Muscle of leg (tissue), 16 donors: ENCODE measurements at places on chromosomes 2 and 18. TPM values are rescaled to one million over a fixed set of nuclear protein-coding genes. Genes with fewer than 3 reads are reported as not detected.

ASB18 gene
- total RNA-seq: 4.7 TPM

CASP10 gene
- 6.7 TPM for total RNA-seq

RRM2 gene
- 12.2 TPM for total RNA-seq

COL6A3 gene
- 370 TPM for total RNA-seq

TMEM163 gene
- 0.66 TPM for total RNA-seq

ALPP gene
- 0.09 TPM for total RNA-seq

CD302 gene
- 18.1 TPM for total RNA-seq

LIMS4 gene
- 3.8 TPM for total RNA-seq

TWIST2 gene
- 13.6 TPM for total RNA-seq

- no peak for DNase-seq
Measured at GRCh38 chr2:151783133-151783520, 45.1 kb downstream of the ARL5A start.

GRCh38 chr2:48148841-48149430 lies 242.6 kb upstream of the FBXO11 start:
- DNase-seq: no peak

DNA sequence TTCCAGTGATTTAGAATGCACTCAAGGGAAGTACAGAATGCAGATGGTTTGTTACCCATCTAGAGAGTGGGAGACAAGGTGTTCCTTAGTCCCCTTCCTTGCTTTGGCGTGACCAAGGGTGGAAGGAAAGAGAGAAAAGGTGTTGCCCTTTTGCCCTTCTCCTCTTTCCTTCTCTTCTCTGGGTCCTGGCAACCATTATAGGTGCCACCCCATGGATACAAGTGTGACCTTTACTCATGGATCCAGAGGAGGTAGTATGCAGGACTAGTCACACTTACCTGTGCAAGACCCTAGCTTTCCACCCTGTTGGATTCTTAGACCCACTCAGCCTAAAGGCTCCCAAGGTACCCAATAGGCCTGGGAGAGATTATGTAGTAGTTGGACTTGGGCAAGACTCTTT lies 11.6 kb upstream of the RBFA start:
- no peak for DNase-seq

- DNase-seq: no peak
Measured at GRCh38 chr2:191597186-191597751, 80.7 kb upstream of the NABP1 start.

- DNase-seq: no peak
Measured at GRCh38 chr2:190961918-190962487, 52.0 kb downstream of the STAT1 start.

- no peak for DNase-seq
Measured at GRCh38 chr18:3329872-3330271, 67.9 kb downstream of the MYL12B start.

DNA sequence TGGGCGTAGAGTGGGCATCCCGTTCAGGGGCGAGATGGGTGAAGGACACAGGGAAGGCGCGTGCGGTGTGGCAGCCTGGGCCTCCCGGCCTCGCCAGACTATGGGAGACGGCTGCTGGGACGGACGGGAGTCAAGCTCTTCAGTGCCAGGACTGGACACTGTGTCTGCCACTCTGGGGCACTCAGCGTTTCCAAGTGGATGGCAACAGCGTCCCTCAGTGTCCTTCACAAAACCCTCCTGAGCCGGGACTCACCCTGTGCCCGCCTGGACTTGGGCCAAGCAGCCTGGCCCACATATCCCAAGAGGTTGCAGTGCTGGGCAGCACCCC lies 16.3 kb upstream of the BOK start:
- DNase-seq: no peak

DNA sequence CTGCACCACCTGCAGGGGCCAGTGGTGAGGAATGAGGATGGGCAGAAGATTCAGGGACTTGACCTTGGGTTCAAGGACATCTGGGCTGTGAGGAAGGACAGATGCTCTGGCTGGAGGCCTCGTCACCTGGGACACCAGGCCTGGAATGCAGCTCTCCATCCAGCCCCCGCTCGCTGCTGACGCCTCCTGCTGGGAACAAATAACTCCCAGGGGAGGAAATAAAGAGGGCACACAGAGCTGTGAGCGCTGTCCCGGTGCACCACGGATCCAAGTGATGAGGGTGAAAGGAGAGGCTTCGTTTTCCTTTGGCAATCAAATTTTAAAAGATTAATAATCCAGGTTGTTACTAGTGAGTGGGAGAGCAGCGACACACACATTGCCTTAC lies 368.0 kb upstream of the MYT1L start:
- no peak for DNase-seq

DNA sequence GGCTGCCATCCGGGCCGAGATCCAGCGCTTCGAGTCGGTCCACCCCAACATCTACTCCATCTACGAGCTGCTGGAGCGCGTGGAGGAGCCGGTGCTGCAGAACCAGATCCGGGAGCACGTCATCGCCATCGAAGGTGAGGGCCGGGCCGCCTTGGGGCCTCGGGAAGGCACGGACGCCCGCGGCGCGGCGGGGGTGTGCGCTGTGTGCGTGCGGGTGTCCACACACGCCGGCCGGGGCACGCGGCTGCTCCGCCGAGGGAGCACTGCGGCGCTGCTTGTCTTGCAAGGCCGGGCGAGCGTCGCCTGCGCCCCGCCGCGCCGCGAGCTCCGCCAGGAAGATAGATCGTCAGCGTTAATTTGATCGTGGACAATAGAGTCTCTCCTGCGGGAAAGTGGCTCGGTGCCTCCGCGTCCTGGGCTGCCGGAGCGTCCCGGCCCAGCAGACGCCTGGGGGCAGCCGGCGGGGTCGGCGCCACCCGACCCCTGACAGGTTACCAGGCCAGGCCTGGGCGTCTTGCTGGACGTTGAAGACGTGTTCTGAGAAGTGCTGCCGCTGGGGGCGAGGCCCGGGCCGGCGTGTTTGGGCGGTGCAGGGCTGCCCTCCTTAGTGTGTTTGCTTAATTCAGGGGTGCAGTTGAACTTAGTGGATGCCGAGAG lies 1.0 kb downstream of the AGAP1 start:
- peak; percentile 49 for DNase-seq

GRCh38 chr2:144771348-144771747 lies 251.4 kb upstream of the ZEB2 start:
- DNase-seq: no peak

DNA sequence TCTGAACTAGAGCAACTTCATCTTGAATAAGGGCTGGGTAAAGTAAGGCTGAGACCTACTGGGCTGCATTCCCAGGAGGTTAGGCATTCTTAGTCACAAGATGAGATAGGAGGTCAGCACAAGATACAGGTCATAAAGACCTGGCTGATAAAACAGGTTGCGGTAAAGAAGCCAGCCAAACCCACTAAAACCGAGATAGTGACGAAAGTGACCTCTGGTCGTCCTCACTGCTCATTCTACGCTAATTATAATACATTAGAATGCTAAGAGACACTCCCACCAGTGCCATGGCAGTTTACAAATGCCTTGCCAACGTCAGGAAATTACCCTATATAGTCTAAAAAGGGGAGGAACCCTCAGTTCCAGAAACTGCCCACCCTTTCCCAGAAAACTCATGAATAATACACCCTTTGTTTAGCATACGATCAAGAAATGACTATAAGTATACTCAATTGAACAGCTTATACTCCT lies 109.1 kb downstream of the FIGN start:
- DNase-seq: no peak

DNA sequence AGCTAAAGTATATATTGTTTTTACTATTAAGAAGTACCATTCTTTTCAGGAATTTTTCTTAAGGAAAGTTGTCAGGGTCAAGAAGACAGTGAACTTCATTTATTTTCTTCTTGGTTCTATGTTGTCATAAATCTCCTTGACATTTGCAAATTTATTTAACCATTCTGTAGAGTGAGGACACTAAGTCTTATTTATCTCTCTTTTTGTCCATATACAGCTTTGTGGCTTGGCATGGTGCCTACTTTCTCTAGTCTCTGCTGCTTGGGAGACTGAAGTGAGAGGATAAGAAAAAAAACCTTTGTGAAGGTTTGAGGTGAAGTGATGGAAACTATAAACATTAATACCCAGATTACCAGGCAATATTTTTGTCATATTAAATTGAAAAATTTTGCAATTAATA lies 1389.4 kb downstream of the SUCLG1 start:
- DNase-seq: peak; percentile 5

DNA sequence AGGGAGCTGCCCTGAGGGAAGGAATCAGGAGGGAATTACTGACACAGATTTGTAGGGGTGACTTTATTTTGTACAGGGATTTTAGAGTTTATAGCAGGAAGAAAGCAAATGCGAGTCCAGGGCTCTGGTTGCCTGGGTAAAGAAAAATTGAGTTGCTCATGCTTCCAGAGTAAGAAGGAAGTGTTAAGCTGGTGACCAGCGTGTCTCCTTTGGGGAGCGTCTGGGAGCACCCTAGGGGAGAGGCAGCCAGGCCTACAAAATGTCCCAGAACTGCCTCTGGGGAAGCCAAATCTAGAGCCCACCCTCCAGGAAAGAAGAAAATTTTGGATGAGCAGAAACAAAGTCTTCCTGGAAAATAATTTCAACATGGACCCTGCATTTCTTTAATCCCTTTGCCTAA lies 147.0 kb downstream of the VAPA start:
- DNase-seq: no peak

- DNase-seq: no peak
Measured at GRCh38 chr2:1432726-1433125, 19.5 kb downstream of the TPO start.

GRCh38 chr18:6254456-6254855 lies 160.3 kb downstream of the L3MBTL4 start:
- DNase-seq: peak; percentile 59

DNA sequence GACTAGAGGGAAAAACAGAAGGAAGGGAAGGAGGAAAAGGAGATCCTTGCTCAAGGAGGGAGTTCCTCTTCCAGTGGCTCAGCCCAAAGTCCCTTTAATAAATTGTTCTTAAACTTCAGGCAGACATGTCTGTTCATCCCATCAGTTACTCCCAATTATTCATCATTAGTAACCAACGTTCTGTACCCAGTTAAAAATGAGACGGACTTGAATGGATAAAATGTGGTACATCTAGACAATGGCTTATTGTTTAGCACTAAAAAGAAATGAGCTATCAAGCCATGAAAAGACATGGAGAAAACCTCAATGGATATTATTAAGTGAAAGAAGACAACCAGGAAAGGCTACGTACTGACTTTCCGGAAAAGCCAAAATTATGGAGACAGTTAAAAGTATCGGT lies 50.8 kb upstream of the ACSL3 start:
- no peak for DNase-seq

- peak; percentile 63 for DNase-seq
Measured at GRCh38 chr2:96534141-96534540, 2.4 kb upstream of the ARID5A start.

DNA sequence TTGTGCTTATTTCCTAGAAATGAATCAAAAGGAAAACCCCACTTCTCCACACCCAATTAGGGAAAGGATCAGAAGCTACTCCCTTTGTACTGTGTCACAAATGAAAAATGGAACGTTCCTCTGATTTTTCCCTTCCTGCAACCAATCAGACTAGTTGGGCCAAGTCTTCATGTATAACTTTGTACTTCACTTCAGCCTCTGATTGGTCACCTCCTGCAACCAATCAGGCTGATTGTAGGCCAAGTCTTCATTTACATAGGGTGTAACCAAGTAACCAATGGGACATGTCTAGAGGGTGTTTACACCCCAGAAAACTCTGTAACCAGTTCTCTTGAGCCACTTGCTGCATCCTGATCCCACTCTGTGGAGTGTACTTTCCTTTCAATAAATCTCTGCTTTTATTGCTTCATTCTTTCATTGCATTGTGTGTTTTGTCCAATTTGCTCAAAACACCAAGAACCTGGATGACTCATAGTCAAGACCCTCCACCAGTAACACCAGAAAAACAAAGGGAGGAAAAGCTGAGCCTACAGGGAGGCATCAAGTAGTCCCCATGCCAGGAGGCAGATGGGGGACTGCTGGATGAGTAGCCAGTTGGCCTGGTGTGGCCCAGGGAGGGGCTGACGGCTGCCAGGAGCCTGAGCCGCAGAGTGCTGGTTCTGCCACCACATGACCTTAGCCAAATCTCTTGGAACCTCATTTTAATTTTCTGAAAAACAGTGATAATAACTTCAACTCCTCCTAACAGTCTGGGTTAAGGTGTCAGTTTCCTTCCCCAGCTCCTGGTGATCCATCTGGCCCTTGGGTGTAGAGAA lies 46.1 kb downstream of the SOWAHC start:
- DNase-seq: no peak

DNA sequence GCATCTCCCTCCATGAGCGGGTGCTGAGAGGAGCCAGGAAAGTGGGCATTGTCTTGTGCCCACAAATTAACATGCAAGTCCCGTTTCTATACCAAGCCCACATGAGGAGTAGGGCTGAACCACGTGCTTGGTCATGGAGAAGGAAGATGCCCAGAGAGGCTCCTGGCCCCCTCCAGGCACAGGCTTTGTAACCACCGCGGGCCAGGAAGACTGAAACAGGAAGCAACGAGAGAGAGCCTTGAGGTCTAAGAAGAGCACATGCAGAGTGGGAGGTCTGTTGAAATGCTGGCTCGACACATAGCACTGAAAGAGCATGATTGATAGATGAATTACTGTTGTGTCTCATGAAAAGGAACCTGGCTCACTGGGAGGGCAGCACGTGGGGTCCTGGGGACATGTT lies 36.3 kb downstream of the VWA3B start:
- DNase-seq: peak; percentile 40

DNA sequence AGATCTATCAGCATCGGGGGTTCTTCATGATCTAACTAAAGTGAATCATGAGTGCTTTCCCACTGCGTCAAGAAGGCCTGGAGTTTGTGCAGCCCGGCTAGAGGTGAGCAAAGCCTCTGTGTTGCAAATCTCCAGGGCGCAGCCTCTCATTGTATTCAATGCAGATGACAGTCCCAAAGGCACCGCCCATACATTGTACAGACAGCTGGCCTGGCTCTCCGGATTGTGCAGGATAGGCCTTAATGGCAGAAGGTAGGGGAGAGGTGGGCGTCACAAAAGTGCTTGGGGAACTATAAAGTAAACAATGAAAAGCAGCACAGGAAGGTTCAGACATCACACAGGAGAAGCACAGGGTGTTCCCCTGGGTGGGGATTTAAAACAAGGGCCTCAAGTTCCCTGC lies 907 bp upstream of the GYPC start:
- peak; percentile 32 for DNase-seq

GRCh38 chr2:200247494-200247893 lies 59.0 kb upstream of the SPATS2L start:
- DNase-seq: peak; percentile 59

GRCh38 chr2:55231546-55232083 lies 478 bp downstream of the CLHC1 start:
- no peak for DNase-seq

DNA sequence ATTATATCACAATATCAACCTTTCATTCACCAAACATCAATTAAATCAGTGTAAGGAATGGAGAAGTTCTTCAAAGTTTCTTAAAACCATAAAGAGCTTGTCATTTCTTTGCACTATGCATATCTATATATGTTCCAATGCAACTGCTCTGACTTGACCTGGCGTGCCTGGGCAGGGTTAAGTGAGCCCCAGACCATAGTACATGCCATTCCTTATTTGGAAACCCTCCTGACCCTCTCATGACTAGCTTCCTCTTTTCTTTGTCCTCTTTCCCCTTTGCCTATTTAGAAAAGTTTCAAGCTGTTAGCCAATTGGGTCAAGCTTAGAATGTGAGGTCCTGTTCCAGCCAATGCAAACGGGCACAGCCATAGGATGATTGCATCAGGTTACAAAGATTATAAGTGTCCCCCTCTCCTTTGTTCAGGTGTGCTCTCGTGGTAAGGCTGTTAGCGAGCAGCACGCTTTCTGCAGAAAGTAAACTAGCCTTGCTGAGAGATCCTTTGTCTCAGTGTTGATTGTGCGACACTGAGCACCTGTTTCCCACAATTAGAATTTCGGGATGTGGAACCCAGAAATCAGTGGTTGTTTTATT lies 78.2 kb upstream of the UXS1 start:
- no peak for DNase-seq

- DNase-seq: no peak
Measured at GRCh38 chr2:80242355-80242910, 62.1 kb downstream of the LRRTM1 start.
